ENCODE measurements at places on chromosomes 7 and 10. TPM values are rescaled to one million over a fixed set of nuclear protein-coding genes. Genes with fewer than 3 reads are reported as not detected.
A peak's percentile ranks its signal among the peaks of the same experiment; 100 is the strongest.

The PSPH gene
- total RNA-seq = 9.7 TPM

The FAM25G gene
- total RNA-seq = not detected

DNA sequence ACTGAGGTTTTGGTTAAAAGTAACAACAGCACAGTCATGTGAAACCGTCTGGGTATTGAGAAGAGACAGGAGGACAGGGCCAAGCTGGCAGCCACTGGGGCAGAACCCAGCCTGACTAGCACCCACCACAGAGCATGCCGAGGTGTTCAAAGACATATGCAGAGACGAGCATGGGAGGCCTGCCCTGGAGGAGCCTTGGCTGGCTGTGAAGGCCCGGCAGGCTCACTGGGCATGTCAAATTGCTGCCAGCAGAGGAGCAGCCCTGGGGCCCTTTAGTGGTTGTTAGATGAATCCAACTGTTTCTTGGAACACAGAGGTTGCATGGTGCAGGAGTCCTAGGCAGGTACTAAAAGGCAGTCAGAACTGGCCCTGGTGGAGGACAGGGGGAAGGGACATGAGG, 5.0 kb upstream of the GDF2 start:
- H3K27me3 ChIP-seq = no peaks in the 10 kb centered on the region
- H3K4me3 ChIP-seq = no peak overlapping the region
- no peak overlapping the region for H3K27ac ChIP-seq
- H3K36me3 ChIP-seq = no peaks in the 10 kb centered on the region
- no peak for DNase-seq

- no peaks in the 10 kb centered on the region for H3K27me3 ChIP-seq
- H3K27ac ChIP-seq = no peak overlapping the region
- H3K4me3 ChIP-seq = no peak overlapping the region
- H3K4me1 ChIP-seq = peaks cover 12% of the 10 kb centered on the region
- no peaks in the 10 kb centered on the region for H3K36me3 ChIP-seq
These were observed 81.8 kb upstream of the CAV2 start for GRCh38 chr7:116417593-116418345.

GRCh38 chr10:2899246-2899951, 167.9 kb upstream of the PFKP start:
- no peaks in the 10 kb centered on the region for H3K27me3 ChIP-seq
- no peaks in the 10 kb centered on the region for H3K4me1 ChIP-seq
- H3K27ac ChIP-seq = no peak overlapping the region
- no peak for DNase-seq
- H3K4me3 ChIP-seq = no peak overlapping the region

DNA sequence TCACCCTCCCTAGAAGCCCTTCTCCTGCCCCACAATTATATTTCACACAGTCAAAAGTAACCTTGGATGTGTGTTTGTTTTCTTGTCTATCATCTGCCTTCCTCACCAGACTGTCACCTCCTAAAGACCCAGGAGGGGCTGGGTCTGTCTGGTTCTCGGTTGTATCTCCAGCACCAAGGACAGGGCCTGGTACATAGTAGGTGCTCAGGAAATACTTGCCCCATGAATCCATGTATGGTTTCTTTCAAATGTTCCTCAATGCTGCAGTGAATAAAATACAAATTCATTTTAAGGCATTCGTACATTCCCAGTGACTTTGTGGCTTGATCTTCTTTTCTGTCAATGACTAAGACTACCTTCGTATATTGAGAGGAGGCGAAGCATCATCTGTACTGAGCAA, 122.9 kb upstream of the ZNF716 start:
- DNase-seq = no peak
- H3K4me1 ChIP-seq = no peaks in the 10 kb centered on the region
- H3K27ac ChIP-seq = no peak overlapping the region
- H3K27me3 ChIP-seq = no peaks in the 10 kb centered on the region

DNA sequence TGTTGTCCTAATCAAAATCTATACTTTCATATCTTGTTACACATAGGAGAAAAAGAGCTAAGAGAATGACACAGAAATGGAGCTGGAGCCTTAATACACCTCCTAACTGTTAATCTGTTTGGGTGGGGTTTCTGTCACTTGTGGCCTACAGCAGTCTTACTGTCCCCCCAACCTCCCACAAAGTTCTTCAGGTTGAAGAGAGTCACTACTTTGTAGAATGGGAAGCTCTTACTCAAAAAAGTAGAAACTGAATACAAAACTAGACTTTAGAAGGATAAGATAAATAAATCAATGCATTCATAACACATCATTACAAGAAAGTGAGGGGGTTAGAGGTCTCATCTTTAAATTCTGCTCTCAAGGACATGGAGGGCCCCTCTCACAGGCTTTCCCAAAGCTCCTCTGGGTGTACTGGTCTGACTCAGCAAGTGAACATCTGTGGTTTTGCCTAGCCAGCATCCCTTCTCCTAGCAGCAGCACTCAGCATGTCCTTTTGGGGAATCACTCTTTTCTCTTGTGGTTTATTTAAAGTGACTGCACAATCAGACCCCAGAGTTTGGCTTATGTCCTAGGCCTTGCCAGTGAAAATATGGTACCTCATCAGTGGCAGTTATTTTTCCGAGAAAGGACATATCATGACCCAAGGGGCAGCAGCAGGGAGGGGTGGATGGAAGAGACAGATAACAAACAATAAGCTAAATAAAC, 2.0 kb upstream of the BLVRA start:
- no peak for DNase-seq
- H3K27me3 ChIP-seq = no peaks in the 10 kb centered on the region
- no peaks in the 10 kb centered on the region for H3K4me1 ChIP-seq
- H3K4me3 ChIP-seq = no peak overlapping the region
- H3K27ac ChIP-seq = peak overlapping the region; percentile 82

DNA sequence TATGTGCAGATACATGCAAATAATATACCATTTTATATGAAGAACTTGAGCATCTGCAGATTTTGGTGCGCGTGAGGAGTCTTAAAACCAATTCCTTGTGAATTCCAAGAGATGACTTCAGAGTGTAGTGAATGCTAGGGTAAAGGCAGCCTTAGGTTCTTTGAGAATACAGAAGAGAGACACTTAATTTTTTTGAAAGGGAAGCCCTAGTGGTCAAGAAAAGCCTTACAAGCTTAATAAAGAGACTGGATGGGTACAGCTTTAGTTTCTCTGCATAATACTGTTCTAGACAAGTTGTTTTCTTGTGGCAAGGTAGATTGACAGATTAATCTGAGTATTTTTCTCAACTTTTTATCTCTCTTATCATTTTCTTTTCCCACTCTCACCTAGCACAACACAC, 636.5 kb downstream of the DNAJB9 start:
- no peaks in the 10 kb centered on the region for H3K36me3 ChIP-seq
- H3K4me1 ChIP-seq = no peaks in the 10 kb centered on the region
- no peak for DNase-seq
- no peaks in the 10 kb centered on the region for H3K27me3 ChIP-seq
- H3K27ac ChIP-seq = no peak overlapping the region

- no peak for DNase-seq
- H3K4me3 ChIP-seq = no peak overlapping the region
- H3K4me1 ChIP-seq = no peaks in the 10 kb centered on the region
- H3K36me3 ChIP-seq = no peaks in the 10 kb centered on the region
These were observed 54.6 kb downstream of the SLIT1 start for GRCh38 chr10:97131181-97131628.
